ENCODE measurements at places on chromosomes 2 and 18. TPM values are rescaled to one million over a fixed set of nuclear protein-coding genes. Genes with fewer than 3 reads are reported as not detected.

The COL3A1 gene
- polyA plus RNA-seq = 1,570 TPM

The WDR7 gene
- 13.0 TPM for polyA plus RNA-seq

The GCFC2 gene
- 57.1 TPM for polyA plus RNA-seq

The PROC gene
- polyA plus RNA-seq = 0.92 TPM

The MC4R gene
- 0.44 TPM for polyA plus RNA-seq

The LRRC30 gene
- 0.60 TPM for polyA plus RNA-seq

The MEP1B gene
- 0.17 TPM for polyA plus RNA-seq

The SCN2A gene
- polyA plus RNA-seq = 2.1 TPM
